ENCODE measurements at places on chromosomes 7 and 10.

DNA sequence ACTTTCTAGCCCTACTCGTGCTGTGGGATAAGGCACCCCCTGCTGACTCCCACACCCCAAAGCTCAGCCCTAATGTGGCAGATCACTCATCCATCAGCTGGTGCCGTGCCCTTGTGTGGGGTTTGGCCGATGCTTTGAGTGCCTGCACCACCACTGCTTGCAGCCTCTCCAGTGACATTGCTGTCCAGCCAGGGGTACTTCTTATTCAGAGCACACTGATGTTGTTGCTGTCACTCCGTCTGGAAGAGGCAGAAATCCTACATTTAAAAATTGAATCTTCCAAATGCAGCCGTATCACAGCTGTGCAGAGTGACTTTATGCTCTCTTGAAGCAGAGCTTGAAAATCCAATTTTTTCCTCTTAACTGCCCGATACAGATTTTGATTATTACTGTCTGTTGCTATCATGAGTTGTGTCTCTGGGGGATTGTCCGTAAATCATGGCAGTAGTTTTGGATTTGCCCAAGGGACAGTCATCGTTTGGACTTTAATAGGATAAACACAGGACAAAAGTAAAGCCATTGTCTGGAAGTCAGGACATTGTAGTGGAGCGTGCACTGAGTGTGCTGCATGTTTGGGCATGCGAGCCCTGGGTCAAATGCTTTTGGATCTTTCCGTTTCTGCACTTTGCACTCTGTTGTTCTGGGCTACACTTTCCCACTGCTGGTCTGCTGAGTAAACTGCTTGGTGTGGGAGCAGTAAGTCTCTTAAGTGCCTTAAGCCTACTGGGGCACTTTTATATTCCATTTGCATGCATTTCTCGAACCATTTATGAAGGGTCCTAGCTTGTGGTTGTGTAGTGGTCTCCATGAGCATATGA, 128.2 kb downstream of the DOCK1 start:
- H3K27me3 ChIP-seq = no peaks in the 10 kb centered on the region
- no peak overlapping the region for H3K27ac ChIP-seq
- H3K4me1 ChIP-seq = peaks cover 2% of the 10 kb centered on the region
- no peak overlapping the region for H3K4me3 ChIP-seq

DNA sequence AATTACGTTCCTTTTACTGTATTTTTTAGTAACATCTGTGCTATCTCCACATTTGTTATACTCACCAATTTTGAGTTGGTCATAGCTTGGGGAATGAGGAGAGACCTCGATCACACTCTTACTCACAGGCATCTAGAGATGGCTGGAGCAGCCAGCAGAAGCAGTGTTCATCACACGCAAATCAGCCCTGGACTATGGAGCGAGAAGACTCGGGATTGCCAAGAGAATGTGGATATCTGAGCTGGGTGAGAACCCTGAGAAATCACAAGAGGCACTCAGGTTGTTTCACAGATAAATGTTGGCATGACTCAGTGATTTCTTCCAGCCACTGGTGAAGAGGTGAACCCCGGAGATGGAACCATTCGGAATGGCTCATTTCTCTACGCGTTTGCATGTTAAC, 820.1 kb upstream of the IGFBP3 start:
- no peak overlapping the region for H3K4me3 ChIP-seq
- H3K4me1 ChIP-seq = no peaks in the 10 kb centered on the region
- H3K36me3 ChIP-seq = no peaks in the 10 kb centered on the region
- no peaks in the 10 kb centered on the region for H3K27me3 ChIP-seq
- H3K27ac ChIP-seq = no peak overlapping the region

GRCh38 chr10:19488592-19489280, 327.5 kb upstream of the PLXDC2 start:
- H3K4me1 ChIP-seq = no peaks in the 10 kb centered on the region
- no peaks in the 10 kb centered on the region for H3K36me3 ChIP-seq
- H3K27me3 ChIP-seq = no peaks in the 10 kb centered on the region

DNA sequence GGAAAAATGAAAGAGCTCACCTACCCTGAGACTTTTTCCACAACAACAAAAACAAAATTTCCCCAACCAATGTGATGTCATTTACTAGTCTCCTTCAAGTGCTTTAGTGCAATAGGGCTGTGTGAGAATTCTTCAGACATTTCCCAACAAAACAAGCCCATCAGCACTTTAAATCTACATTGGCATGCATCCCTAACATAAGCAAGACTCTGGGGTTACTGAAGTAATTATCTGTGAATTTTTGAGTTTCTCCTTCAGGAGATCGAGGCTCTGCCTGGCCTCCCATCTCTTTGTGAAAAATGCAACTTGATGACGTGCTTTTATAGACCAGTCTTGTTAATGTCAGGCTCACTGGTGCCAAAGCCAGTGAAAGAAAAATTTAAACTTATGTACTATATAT, 255.6 kb downstream of the GFRA1 start:
- no peak for DNase-seq
- H3K27me3 ChIP-seq = no peaks in the 10 kb centered on the region
- H3K36me3 ChIP-seq = no peaks in the 10 kb centered on the region
- H3K4me1 ChIP-seq = no peaks in the 10 kb centered on the region

- no peak overlapping the region for H3K27ac ChIP-seq
- no peaks in the 10 kb centered on the region for H3K36me3 ChIP-seq
- H3K4me1 ChIP-seq = no peaks in the 10 kb centered on the region
- DNase-seq = no peak
- no peak overlapping the region for H3K4me3 ChIP-seq
These were observed 51.7 kb downstream of the AKR1D1 start for GRCh38 chr7:138127996-138128395.

DNA sequence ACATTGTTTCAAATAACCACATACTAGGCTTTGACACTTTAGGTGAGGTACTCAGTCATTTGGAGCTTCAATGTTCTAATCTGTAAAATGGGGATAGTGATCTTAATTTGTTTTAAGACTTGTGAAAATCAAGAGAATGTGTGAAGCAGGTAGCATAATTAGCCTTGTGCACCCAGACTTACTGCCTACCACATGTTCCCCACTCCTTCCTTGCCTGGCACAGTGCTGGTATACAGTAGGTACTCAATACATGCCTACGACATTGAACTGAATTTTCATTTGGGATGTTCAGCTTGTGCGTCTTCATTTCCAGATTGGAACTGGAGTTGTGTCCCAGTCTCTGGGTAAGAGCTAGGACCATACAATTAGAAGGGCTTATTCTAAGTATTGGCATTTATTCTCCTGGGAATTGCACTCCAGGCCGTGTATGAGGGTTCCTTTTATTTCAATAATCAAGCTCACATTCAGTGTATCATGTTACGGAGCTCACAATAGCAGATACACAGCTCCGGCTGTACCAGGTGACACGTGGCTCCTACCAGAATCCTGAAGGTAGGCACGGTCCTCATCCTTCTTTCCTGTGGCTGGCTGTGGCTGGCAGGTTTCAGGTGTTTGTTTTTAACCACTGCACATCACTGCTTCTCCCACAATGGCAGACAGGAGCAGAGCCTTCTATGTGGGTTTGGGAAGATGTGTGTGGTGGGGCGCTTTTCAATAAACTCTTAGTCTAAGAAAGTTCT, 109.4 kb upstream of the PDCD4 start:
- no peaks in the 10 kb centered on the region for H3K4me1 ChIP-seq
- DNase-seq = no peak
- no peak overlapping the region for H3K27ac ChIP-seq
- H3K36me3 ChIP-seq = no peaks in the 10 kb centered on the region

DNA sequence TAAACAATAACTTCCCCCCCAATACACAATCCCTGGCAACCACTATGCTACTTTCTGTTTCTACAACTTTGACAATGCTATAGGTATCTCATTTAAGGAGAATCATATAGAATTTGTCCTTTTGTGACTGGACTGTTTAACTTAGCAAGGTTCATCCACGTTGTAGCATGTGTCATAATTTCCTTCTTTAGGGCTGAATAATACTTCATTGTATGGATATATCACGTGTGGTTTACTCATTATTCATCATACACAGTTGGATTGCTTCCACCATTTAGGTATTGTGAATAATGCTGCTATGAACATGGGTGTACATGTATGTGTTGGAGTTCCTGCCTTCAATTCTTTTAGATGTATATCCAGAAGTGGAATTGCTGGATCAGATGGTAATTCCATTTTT, 111.0 kb downstream of the LMBR1 start:
- H3K4me1 ChIP-seq = peaks cover 13% of the 10 kb centered on the region
- H3K36me3 ChIP-seq = peaks cover 17% of the 10 kb centered on the region
- no peaks in the 10 kb centered on the region for H3K27me3 ChIP-seq
- no peak overlapping the region for H3K27ac ChIP-seq

DNA sequence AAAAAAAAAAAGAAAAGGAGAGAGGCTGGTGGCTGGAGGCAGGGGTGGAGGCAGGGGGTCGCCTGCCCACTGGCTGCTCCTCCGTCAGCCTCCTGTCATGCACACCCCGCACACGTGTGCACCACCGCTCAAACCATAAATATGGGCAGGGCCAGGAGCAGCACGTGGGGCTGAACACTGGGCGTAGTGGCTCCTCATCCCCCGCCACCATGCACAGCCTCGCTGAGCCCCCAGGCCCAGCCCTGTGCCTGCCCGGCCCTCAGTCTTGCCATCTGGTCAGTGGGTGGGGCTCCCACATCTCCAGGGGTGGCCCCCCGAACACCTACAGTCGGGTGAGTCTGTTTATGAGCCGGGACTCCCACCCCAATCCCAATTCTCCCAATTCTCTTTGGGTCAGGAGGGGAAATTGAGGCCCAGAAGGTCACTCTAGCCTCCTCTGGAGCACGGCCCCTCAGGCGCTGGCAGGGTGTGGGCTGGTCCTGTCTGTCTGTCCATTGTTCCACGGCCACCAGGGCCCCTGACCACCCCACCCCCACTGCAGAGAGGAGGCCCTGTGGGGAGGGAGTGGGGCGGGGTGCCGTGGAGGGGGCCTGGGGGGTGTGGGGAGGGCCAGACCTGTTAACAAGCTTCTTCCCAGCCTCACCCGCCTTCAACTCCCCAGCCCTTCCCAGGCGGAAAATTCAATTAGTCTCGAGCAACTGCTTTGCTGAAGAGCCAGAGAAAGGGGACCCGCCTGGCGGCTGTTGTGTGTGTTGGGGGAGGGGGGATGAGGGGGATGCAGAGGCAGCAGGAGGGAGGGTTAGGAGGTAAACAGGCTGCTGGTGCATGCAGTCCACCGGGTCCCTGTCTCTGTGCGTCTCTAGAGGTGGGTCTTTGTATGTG, 19.5 kb upstream of the GRIFIN start:
- no peak for DNase-seq
- H3K27me3 ChIP-seq = no peaks in the 10 kb centered on the region
- H3K4me3 ChIP-seq = no peak overlapping the region
- no peaks in the 10 kb centered on the region for H3K36me3 ChIP-seq

DNA sequence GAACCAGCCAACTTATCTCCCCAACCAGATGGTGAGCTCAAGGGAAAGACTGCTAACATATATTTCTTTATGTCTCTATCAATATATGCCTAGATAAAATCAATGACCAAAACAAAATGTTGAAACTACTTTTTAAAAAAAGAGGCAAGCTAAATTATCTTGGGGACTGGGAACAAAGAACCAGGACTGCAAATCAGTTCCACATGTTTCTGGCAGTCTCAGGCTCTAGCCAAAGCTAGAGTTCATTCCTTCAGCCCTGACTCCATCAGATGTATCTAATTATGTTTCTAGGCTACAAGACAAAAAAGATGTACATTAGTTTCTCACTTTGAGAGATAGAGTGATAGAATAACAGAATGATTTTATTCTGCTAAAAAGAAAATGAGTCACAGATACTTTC, 1290.3 kb upstream of the SORCS1 start:
- DNase-seq = no peak
- H3K36me3 ChIP-seq = no peaks in the 10 kb centered on the region
- H3K27ac ChIP-seq = no peak overlapping the region
- H3K27me3 ChIP-seq = no peaks in the 10 kb centered on the region
- no peak overlapping the region for H3K4me3 ChIP-seq
- H3K4me1 ChIP-seq = no peaks in the 10 kb centered on the region

- no peak overlapping the region for H3K27ac ChIP-seq
- H3K36me3 ChIP-seq = no peaks in the 10 kb centered on the region
- peaks cover 12% of the 10 kb centered on the region for H3K27me3 ChIP-seq
- DNase-seq = no peak
These were observed 8.5 kb upstream of the NFE2L3 start for GRCh38 chr7:26143298-26144048.

DNA sequence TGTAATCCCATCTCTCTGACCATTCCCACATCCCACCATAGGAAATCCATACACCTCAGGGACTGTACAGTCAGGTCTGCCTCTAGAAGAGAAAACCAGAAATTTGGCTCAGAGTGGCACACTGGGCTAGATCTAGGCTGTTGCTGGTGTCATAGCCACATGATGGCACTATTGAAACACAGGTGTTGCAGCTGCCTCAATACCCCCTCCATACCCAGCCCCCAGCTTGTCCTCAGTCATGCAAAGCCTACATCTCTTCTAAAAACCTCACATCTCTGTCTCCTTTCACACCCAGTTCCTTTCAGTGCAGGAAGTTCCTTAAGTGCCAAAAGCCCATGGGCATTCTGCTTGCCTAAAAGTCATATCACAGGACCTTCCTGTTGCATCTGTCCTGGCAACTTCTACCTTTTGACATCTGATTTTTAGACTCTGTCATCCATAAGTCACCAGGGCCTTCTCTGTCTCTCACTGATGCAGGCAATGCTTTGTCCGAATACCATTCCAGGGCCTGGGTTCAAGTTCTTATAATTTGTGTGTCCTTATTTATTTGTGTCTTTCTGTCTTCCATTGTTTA, 27.0 kb upstream of the HIBADH start:
- no peak for DNase-seq
- H3K4me1 ChIP-seq = no peaks in the 10 kb centered on the region
- H3K36me3 ChIP-seq = peaks cover 9% of the 10 kb centered on the region

GRCh38 chr7:129218514-129219062, 6.2 kb upstream of the AHCYL2 start:
- H3K36me3 ChIP-seq = no peaks in the 10 kb centered on the region
- H3K4me1 ChIP-seq = peaks cover 20% of the 10 kb centered on the region
- no peak overlapping the region for H3K27ac ChIP-seq
- DNase-seq = peak; percentile 88
- H3K4me3 ChIP-seq = no peak overlapping the region

GRCh38 chr7:111343017-111343416, 219.3 kb downstream of the IMMP2L start:
- H3K4me1 ChIP-seq = peaks cover 6% of the 10 kb centered on the region
- no peak overlapping the region for H3K27ac ChIP-seq
- no peaks in the 10 kb centered on the region for H3K27me3 ChIP-seq
- no peak overlapping the region for H3K4me3 ChIP-seq

DNA sequence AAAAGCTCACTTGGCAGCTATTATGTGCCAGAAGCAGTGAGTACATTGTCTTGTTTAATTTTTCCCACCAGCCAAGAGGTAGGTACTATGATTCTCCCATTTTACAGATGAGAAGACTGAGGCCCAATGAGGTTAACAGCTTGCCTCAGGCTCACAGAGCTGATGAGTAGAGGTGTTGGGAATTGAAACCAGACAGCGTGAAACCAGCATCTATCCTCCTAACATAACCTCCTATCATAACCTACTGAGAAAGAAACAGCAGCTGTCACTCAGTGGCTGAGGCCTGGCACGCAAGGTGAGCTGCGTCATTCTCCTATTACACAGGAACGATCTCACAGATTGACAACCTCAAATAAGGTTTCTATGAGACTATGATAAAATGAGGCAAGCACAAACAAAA, 6.2 kb downstream of the PYROXD2 start:
- peaks cover 3% of the 10 kb centered on the region for H3K36me3 ChIP-seq
- peaks cover 16% of the 10 kb centered on the region for H3K4me1 ChIP-seq
- H3K27me3 ChIP-seq = no peaks in the 10 kb centered on the region

GRCh38 chr7:130986261-130986690, 252.3 kb upstream of the KLF14 start:
- no peaks in the 10 kb centered on the region for H3K36me3 ChIP-seq
- H3K4me3 ChIP-seq = peak overlapping the region; percentile 24
- DNase-seq = peak; percentile 30
- H3K4me1 ChIP-seq = peaks cover 73% of the 10 kb centered on the region

GRCh38 chr10:118369641-118370205, 27.6 kb upstream of the FAM204A start:
- no peak for DNase-seq
- peaks cover 14% of the 10 kb centered on the region for H3K27me3 ChIP-seq
- H3K27ac ChIP-seq = no peak overlapping the region
- no peak overlapping the region for H3K4me3 ChIP-seq

Data from naive thymus-derived CD8-positive, alpha-beta T cell (primary cell).